NCI-H82 (cell line): ENCODE measurements at places on chromosomes 5 and 9.

DNA sequence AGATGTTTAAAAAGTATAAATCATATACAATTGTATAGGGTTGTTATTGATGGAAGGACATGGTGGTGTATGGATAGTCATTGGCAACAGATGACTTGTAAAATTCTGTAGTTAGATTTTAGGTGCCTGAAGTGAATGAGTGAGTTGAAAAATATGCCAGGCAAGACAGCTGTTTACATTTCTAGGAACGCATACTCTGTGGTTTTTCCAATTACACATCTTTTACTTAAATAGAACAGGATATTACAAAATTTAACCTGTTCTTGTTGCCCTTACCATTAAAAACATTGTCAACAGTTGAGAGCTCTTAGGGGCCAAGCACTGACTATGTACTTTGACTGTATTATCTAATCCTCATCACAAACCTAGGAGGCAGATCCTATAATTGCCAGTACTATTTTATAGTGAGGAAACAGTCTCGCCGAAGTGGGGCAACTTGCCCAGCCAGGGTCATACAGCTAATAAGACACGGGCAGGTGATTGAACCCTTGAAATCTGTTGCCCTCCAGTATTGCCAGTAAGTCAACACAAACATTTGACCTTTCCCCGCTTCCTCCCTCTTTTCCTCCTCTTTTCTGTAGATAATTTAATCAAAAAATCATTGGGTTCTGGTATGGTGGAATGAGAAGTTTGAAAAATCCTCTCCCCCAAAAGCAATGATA is 88.6 kb downstream of the MACROH2A1 start:
- DNase-seq, result peak; percentile 39

DNA sequence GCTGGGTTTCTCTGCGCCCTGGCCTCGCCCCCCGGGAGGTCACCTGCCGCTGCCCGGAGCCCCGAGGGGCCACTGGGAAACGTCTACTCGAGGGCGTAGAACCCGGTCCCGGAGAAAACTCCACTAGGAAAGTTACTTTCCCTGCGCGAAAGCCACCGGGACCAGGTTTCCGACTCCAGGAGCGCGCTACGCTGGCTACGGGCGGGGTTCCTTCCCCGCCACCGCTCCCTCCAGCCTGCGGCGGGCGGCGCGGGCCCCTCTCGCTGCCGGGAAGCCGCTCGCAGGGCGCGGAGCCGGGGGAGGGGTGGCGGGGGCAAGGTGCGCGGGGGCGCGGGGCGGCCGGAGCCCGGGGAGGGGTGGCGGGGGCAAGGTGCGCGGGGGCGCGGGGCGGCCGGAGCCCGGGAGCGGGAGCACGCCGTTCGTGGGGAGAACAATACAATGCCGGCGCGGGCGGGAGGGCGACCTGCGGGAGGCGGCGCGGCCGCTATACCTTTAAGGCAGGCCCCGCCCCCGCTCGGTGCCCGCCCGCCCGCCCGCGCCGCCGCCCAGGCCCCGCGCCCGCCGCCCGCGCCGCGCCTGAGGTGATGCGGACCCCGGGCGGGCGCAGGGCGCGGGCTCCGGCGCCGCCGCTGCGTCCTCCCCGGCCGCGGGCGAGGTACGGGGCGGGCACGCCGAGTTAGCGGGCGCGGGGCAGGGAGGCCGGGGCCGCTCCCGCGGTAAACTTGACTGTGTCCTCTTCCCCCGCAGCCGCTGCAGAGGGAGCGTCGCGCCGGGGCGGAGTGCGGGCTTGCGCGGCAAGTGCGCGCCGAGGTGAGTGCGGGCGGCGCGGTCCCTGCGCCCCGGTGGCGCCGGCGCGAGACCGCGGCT is 278.1 kb downstream of the AOPEP start:
- peak; percentile 66 for DNase-seq

GRCh38 chr9:70382709-70383605 is 31.5 kb downstream of the KLF9 start:
- DNase-seq, result no peak

DNA sequence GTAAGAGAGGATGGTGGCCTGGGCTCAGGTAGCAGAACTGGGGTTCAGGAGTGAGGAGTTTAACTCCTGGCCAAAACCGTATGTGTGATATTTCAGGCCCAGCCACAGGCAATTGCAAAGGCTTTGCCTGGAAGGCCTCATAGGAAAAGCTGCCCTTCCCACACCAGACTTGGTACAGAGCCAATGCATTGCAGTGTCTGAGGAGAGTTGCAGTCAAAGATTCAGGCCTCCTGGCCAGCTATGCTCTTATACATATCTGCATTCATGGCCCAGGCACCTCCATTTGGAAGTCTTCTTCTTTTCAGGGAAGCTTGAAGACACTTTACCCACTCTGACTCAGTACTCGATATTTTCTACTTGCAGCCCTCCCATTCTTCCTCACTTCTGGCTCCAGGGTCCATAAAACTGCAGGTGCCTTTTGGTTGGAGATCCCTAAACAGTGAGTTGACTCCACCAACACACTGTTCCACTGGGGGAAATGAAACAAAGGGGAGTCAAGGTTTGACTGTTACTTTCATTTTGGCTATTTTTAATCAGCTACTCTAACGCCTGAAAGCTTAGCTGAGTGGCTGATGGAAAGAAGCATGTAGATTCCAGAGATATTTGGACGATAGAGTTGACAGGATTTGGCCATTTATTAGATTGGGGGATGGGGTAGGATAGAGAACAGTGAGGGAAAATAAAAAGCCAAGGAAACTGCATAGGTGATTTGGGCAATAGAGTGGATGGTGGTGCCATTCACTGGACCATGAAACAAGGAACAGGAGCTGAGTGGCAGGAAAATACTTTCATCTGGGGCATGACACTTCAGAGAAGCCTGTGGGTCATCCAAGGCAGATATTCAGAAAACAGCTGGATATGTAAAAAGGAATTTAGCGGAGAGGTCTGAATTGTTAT is 30.6 kb upstream of the IL33 start:
- DNase-seq, result no peak

GRCh38 chr9:93809204-93809940 is 145.8 kb downstream of the BARX1 start:
- no peak for DNase-seq

- DNase-seq, result peak; percentile 65
These were observed 1.4 kb downstream of the SLC26A2 start for GRCh38 chr5:149961957-149962409.

DNA sequence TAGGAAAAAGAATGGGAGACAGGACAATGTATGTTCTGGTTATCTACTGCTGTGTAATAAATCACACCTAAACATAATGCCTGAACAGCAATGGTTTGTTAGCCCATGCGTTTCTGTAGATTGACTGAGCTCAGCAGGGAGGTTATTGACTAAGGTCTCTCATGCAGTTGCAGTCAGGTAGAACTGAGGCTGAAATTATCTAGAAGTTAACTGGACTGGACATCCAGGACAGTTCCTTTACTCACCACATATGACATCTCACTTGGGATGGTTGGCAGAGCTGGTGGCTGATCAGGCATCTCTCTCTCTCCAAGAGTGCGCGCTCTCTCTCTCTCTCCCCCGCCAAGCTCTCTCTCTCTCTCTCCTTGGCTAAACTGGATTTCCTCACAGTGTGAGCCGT is 8.9 kb upstream of the FOXB2 start:
- no peak for DNase-seq

DNA sequence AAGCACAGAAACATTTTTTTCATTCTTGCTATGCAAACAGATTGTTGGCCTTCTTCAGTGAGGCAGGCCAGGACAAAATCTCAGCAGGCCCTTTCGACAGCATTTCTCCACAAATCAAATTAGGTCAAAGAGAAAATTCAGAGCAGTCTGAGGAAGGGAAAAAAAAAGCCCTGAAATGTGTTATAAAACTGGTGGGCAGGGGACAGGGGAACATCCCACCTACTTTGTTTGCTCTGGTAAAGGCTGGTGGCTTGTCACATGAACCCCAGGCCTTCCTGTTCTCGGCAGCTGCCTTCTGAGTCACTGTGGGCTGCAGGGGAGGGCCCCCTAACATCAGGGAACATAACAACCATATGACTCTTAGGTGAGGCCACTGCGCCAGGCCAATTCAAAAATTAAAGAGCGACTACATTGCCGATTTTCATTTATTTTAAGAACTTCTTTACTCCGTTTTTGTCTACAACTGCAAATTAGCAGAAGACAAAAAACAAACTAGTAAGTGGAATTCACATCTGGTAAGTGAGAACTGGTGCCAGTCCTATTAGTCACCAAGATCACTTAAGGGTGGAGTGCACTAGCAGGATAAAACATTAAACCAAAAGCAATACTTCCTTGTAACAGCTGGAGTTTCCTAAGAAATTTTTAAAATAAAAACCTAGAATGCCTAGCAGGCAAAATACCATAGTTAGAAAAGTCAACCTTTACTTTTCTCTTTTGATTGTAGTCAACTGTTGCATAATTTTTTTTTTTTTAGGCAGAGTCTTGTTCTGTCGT is 46.2 kb upstream of the DENND4C start:
- DNase-seq, result no peak

GRCh38 chr5:59351076-59351794 is 542.3 kb downstream of the PDE4D start:
- no peak for DNase-seq

GRCh38 chr9:110188991-110189390 is 19.0 kb downstream of the C9orf152 start:
- DNase-seq, result no peak

GRCh38 chr5:6845856-6846255 is 132.6 kb downstream of the TENT4A start:
- no peak for DNase-seq

GRCh38 chr5:101142102-101142501 is 239.0 kb upstream of the ST8SIA4 start:
- DNase-seq, result no peak

GRCh38 chr9:5085993-5086392 is 99.4 kb downstream of the INSL6 start:
- DNase-seq, result no peak

- no peak for DNase-seq
These were observed 26.8 kb upstream of the TNFAIP8 start for GRCh38 chr5:119328753-119329602.

DNA sequence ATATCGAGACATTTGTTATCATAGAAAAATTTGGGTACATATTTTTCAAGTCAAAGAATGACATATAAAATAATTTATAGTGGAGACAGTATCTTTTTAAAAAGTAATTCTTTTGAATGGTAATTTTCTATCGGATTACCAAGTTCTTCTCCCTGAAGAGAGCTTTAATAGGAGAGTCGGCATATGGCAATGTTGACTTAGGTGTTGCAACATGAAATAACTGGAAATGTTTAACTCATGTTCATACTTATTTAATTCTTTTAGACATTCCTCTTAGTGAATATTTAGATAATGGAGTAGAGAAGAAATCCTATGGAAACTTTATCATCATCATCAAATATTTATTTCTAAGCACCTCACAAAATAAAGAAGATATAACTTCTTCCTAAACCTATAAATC is 118.2 kb upstream of the CTNND2 start:
- DNase-seq, result no peak

- no peak for DNase-seq
These were observed 228.7 kb downstream of the ADAMTS6 start for GRCh38 chr5:65252977-65253376.

GRCh38 chr5:139638090-139638735 is 9.9 kb upstream of the CXXC5 start:
- peak; percentile 65 for DNase-seq

GRCh38 chr5:173869316-173869715 is 18.8 kb upstream of the CPEB4 start:
- no peak for DNase-seq

DNA sequence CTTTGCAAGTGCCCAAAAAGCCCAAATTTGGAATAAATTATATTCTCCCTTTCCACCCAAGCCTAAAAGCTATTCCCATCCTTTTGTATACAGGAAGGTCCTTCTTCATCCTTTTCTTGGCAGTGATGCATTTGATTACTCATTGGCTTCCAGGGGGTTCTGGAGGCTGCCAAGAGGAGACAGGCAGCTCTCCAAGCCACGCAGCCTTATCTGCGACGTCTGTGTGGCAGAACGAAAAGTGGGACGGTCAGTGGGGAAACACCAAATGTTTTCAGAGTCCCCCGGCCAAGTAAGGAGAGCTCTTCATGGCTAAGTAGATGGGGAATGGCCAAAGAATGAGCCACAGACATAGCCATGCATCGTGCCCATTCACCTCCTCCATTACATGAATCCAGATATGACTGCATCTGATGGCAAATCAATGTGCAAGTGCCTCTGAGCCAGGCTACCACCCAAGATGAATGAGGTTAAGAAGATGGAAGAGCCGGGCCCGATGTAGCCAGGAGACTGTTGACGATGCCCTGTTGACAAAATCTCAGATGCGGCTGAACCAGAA is 12.1 kb downstream of the ADAM19 start:
- no peak for DNase-seq

DNA sequence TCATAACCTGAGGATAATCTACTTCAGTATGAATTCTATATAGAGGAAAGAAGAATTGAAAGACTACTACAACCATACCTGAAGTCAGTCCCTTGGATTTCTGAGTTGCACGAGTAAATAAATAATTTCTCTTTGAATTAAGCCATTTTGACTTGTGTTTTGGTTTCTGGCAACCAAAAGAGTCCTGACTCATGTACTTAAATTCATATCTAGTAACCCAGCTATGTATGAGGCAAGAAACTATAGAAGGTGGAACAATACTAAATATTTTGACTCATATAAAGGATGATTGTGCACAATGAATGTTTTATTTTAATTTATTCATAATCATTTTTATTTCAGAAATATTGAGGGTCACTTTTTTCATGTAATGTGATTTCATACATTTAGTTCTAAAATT is 276.8 kb downstream of the MEF2C start:
- no peak for DNase-seq

- no peak for DNase-seq
These were observed 24.8 kb downstream of the PLPP1 start for GRCh38 chr5:55509796-55510522.

DNA sequence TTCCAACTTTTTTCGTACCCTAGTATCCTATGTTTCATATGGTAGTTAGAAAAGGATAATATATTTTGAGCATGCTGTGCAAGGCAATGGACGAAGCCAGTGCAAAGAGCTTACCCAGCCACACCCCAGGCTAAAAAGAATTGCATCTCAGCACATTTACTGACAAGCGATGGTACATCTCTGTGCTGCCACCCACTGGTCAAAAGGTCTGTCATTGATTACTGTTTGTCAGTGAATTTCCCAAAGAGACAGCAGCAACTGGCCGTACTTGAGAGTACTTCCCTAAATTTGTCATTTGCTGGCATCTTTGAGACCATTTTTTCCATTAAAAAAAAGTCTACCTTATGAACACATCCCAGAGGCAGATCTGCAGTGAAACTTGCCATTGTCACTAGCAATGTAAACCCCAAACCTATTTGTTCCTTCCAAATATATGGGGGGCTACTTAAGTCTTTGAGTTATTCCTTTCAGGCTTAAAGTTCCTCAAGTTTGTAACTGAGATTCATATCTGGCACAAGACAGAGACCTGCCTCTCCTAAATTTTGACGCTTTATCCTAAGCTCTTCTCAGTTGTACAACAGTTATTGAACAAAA is 184.3 kb downstream of the CTNND2 start:
- peak; percentile 66 for DNase-seq
